Osteoblast (primary cell): ENCODE measurements at places on chromosomes 2 and 18.

DNA sequence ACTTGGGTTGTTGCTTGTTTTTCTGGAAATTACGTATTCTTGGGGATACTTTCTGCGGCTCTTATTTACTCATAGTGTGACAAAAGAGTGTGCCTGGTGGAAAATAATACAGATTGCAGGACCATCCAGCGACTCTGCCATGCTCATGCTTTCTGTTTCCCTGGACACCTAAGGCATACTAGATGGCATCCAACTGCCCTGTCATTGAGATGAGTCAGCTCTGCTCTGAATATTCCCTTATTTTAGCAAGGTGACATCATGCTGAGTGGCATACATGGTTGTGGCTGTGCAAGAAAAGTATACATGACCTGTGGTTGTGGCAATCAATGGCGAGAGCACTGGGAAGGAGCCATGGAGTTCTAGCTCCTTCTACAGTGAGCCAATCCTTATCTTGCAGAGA lies 471.0 kb downstream of the TMEM182 start:
- DNase-seq: no peak

GRCh38 chr18:58900015-58900649 lies 35.5 kb downstream of the ZNF532 start:
- no peak for DNase-seq

DNA sequence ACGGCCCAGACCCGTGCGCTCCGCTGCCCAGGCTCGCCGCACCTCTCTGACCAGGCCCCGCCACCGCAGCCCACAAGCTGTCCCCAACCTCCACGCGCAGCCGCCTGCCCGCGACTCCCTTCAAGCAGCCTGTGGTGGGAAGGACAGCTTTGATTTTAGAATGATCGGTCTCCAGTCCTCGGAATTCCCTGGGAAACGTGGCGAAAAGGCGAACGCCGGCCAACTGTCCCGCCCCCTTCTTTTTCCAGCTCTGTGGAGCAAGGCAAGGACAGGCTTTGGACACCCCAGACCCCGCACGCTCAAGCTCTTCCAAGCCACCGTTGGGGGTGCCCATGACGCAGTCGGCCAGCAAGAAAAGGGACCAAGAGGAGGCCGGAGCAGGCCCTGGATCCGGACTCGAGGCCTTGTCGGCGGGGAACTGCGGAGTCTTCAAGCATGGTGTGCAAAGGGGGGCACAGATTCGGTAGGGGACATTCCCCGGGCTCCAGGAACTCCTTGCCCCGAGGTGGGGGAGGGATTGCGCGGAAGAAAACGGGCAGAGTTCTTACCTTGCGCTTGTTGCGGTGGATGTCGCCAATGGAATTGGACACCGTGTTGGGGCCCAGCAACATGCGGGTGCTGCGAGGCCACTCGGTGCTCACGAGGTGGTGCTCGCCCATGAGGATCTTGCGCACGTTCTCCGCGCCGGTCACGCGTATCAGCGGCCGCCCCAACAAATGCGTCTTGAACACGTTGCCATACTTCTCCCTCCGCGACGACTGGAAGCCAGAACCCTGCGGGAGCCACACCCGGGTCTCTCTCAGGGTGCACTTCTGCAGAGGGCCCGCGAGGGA lies 4.0 kb downstream of the CYP26B1 start:
- peak; percentile 87 for DNase-seq

GRCh38 chr2:53896864-53897263 lies 37.1 kb upstream of the GPR75 start:
- DNase-seq: peak; percentile 48

- DNase-seq: peak; percentile 39
Observed at GRCh38 chr2:109375656-109376055, 238.1 kb downstream of the SEPTIN10 start.

GRCh38 chr18:59604877-59605276 lies 92.3 kb downstream of the CCBE1 start:
- no peak for DNase-seq

DNA sequence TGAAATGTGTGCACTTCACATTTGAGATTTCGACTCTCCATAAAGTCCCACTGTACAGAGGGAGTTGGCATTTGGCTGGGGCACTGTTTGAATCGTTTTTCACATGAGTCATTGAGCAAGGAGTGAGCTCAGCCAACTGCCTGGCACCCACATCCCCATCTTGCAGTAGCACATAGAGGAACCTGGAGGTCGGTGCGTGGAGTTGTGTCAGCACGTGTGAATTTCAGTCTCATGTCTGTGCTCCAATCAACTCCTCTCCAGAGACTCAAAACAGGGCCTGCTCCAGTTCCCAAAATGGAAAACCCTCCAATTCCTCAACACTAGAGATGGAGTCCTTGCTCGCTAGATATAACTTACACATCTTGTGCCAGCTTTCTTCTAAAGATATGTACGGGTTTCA lies 126.8 kb upstream of the CAPN13 start:
- no peak for DNase-seq

DNA sequence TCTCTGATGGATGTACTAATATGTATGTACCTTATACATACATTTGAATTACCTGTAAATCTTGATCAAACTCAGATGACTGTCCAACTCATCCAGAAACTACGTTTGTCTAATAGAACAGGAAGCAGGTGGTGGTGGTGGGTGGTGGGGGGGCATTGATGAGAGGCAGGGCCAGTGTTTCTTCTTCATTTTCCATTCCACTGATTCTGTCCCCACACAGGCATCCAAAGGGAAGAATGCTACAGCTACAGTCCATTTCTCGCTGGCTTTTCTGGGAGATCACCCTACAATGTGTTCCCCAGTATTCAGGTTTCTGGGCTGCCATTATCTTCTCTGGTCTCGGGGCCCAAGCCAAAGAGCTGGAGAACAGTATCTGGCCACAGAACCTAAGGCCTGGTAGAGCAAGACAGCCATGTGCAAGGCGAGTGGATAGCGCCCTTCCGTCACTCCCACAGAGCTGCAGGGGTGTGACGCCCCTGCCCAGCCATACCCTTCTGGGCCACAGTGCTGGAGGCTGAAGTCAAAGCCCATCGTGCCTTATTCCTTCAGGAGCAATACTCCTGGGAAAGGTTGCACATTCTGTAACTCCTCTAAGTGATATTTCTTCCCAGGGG lies 54.5 kb downstream of the BCL11A start:
- DNase-seq: no peak

GRCh38 chr2:43340066-43340465 lies 113.7 kb upstream of the ZFP36L2 start:
- peak; percentile 45 for DNase-seq

DNA sequence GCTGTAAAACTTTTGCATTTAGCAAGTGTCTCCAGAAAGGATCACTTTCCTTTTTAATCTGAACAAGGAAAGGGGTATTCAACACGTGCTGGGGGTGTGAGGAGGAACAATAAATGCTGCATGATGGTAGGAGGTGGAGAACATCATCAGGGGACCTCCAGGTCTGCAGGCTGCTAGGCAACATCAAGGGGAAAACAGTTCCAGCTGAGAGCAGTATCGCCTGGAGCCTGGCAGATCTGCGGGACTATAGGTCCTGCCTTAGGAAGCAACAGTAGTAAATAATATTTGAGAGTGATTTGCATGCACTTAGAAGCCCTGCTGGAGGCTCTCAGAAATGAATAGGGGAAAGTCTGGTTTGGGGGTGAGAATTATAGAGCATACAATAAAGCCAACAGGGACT lies 175.6 kb downstream of the SUCLG1 start:
- no peak for DNase-seq

GRCh38 chr2:17719562-17720371 lies 33.8 kb downstream of the SMC6 start:
- no peak for DNase-seq

DNA sequence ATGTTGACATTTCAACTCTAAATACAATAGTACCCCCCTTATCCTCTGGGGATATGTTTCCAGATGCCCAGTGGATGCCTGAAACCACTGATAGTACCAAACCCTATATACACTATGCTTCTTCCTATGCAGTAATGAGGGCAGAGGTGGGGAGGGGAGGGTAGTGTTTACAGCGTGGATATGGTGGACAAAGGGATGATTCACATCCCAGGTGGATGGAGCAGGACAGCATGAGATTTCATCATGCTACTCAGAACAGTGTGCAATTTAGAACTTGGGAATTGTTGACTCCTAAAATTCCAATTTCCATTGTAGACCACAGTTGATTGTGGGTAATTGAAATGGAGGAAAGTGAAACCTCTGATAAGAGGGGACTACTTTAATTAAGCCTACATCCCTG lies 75.4 kb downstream of the TSN start:
- no peak for DNase-seq

DNA sequence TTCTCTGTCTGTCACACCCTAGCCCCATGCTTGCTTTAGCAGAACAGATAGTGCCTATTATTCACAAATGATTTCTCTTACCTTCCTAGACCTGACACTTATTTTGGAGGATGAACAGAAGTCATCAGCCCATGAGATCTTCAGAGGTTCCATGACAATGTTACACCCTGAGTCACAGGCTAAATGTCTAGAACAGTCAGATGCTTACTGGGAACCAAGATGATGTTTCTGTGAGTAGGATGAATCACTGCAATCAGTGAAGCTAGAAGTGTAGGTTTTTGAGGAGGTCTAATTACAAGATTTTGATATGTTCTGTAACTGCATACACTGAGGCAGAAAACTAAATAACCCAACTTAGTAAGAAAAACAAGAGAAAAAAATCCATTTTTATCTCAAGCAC lies 123.0 kb upstream of the THUMPD2 start:
- DNase-seq: no peak

- DNase-seq: no peak
Observed at GRCh38 chr18:73990258-73990657, 157.4 kb downstream of the FBXO15 start.

DNA sequence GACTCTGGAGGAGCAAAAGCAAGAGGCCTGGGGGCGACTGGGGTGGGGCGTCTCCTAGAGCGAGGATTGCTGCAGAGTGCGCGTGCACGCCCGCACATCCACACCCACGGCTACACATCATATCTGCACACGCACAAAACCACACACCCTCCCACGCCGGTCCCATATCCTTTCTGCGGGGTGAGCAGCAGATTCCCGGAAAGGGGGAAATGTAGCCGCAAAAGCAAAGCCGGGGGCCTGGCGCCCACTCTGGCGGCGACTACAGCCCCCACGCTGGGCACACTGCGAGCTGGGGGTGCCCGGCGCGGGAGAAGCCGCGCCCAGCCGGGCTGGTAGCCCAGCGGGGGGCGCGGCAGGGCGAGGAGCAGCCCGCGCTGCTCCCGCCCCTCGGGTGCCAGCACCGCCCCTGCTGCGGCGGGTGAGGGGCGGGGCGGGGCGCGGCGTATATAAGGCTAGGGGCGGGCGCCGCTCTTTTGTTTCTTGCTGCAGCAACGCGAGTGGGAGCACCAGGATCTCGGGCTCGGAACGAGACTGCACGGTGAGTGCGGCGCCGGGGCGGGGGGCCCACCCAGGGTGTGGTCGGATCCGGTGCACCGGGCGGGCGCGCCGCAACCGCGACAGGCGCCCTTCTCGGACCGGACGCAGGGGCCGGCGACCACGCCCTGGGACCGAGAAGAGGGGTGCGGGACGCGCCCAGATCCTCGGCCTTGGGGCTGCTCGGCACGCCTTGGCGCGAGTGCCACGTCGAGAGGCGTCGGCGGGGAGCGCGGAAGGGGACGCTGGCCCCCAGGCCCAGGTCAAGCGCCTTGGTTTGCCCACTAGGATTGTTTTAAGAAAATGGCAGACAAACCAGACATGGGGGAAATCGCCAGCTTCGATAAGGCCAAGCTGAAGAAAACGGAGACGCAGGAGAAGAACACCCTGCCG lies at the start of gene TMSB10:
Gene TMSB10, plus strand, starts transcription at position 476 of the 927 bp plus-strand sequence.
- DNase-seq: peak; percentile 97

DNA sequence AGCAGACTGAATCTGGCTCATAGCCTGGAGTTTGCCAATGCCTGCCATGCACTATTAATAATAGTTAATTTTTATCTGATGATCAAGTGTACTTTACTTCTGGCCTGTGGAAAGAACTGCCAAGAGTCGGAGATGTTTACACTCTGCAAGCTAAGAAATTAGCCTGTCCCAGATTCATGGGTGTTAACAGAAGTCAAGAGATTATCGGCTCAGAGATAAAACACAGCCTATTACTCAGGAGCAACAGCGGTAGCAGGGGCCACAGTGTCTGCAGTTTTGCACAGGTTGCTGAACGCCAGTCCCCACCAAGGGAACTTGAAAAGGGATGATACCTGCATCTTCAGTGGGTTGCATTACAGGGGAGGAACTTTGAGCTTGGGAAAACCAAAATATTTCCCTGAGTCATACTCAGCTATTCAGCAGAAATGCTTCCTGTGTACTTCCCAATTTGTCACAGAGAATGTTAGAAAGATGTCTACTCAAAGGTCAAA lies 4.3 kb upstream of the ADI1 start:
- DNase-seq: peak; percentile 91

DNA sequence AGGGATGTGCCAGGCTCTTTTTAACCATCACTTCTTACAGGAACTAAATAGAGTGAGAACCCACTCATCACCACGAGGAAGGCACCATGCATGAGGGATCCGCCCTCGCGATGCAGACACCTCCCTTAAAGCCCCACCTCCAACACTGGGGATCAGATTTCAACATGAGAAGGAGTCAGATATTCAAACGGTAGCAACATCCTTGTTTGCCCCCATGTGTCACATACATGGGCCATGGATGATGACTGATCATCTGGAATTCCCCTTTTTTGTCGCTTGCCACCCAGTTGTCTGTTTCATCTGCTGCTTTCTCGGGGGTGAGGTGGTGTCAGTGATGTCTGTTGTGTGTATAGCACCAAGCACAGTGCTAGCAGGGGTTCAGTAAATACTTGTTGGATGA lies 57.9 kb downstream of the NCK2 start:
- DNase-seq: no peak

DNA sequence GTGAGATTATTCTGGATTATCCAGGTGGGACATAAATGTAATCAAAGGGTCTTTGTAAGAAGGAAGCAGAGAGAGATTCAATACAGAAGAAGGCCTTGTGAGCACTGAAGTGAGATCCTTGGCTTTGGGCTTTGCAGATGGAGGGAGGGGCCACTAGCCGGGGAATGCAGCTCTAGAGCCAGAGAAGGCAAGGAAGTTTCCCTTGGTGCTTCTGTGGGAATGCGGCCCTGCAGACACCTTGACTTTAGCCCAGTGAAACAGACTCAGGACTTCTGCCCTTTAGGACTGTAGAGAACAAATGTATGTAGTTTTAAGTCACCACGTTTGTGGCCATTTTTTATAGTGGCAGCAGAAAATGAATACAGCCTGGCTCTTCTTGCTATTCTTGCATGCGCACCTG lies 8.1 kb downstream of the NEU2 start:
- DNase-seq: no peak

DNA sequence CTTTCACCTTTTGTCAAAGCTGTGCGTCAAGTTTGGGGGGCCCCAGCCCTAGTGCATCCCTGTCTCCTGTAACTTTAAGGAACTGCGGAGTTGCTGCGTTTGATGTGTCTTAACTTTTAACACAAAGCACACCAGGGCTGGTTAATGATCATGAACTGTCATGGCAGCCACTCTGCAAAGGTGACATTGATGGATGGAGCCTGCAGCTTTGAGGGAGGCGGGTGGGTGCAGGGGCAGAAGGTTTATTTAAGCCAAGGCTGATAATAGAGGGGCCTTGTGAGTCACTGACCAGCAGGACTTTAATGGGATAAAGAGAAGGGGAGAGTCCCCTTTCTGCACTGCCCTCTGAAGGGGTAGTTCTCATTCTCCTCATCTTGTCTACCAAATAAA lies 190.2 kb upstream of the GATA6 start:
- DNase-seq: no peak

GRCh38 chr2:105395691-105396090 lies 3.2 kb downstream of the FHL2 start:
- DNase-seq: no peak

GRCh38 chr2:222756951-222757650 lies 85.6 kb downstream of the MOGAT1 start:
- peak; percentile 78 for DNase-seq

- no peak for DNase-seq
Observed at GRCh38 chr2:176508984-176509740, 239.9 kb downstream of the MTX2 start.
